ENCODE measurements at places on chromosomes 11 and 22. TPM values are rescaled to one million over a fixed set of nuclear protein-coding genes. Genes with fewer than 3 reads are reported as not detected.

GRCh38 chr11:3160252-3161031 is 4.7 kb downstream of the OSBPL5 start:
- peak; percentile 98 for DNase-seq
- peaks cover 43% of the 10 kb centered on the region for H3K4me1 ChIP-seq
- H3K27ac ChIP-seq = peak overlapping the region; percentile 58
- H3K36me3 ChIP-seq = no peaks in the 10 kb centered on the region

GRCh38 chr22:30575859-30576258 is 1.4 kb upstream of the GAL3ST1 start:
- peak overlapping the region; percentile 60 for H3K27ac ChIP-seq
- H3K4me3 ChIP-seq = no peak overlapping the region
- peak; percentile 89 for DNase-seq
- peaks cover 14% of the 10 kb centered on the region for H3K4me1 ChIP-seq
- H3K27me3 ChIP-seq = peaks cover 7% of the 10 kb centered on the region

DNA sequence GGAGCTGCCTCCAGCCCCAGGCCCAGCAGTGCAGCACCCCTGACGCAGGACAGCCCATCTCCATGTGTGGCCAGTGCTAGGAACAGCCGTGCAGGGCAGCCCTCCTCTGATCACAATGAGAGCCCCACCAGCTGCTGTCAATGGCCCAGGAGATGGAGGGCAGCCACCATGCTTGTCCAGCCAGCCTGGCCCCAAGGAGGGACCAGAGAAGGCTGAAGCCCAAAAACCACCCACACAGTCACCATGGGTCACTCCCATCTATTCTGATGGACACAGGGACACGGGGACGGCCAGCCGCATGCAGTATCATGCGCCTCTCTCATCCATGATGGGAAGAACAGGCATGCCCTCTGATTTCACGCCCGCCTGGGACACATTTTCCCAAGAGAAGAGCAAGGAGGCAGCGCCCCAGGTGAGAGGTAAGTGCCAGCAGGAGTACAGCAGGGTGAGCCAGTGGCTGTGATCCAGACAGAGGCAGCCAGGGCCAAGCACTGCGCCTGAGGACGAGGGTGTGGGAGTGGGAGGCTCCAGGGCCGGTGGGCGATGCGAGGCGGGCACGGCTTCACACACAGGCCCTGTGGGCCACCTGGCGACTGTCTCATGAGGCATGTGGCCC is 33.6 kb upstream of the GNB1L start:
- H3K4me3 ChIP-seq = no peak overlapping the region
- no peak overlapping the region for H3K27ac ChIP-seq
- DNase-seq = peak; percentile 45
- H3K4me1 ChIP-seq = peaks cover 30% of the 10 kb centered on the region
- no peaks in the 10 kb centered on the region for H3K36me3 ChIP-seq

DNA sequence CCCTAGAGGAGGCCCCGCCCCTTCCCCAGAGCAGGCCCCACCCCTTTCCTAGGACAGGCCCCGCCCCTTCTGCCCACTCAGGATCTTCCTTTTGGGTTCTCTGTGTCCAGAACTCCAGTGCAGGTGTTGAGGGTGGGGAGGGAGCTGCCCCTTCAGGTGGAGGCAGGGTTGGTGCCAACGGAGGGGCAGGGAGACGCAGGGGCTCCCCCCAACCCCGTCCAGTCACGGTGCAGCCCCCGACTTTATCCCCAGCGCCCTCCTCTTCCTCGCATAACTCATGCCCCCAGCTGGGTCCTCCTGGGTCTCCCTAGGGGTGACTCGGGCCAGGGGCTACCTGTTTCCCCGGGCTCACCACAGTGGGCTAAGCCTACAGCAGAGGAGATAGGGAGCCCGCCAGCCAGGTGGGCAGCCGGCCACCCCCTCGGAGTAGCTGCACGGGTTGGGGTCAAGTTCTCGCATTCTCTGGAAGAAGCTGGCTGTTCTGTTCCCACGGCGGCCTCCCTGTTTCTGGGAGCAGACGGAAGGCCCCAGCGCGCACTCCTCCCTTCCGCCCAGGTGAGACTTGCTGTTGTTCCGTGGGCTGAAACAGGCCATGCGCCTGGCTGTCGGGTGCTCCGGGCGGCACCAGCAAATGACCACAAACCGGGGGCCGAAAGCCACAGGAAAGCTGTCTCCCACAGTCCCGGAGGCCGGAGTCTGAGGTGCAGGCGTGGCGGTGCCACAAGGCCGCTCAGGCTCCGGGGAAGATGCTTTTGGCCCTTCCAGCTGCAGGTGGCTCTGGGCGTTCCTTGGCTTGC is 38.9 kb downstream of the MUC2 start:
- no peaks in the 10 kb centered on the region for H3K36me3 ChIP-seq
- no peak overlapping the region for H3K27ac ChIP-seq
- no peak overlapping the region for H3K4me3 ChIP-seq
- DNase-seq = peak; percentile 72
- no peaks in the 10 kb centered on the region for H3K4me1 ChIP-seq
- H3K27me3 ChIP-seq = peaks cover 3% of the 10 kb centered on the region

DNA sequence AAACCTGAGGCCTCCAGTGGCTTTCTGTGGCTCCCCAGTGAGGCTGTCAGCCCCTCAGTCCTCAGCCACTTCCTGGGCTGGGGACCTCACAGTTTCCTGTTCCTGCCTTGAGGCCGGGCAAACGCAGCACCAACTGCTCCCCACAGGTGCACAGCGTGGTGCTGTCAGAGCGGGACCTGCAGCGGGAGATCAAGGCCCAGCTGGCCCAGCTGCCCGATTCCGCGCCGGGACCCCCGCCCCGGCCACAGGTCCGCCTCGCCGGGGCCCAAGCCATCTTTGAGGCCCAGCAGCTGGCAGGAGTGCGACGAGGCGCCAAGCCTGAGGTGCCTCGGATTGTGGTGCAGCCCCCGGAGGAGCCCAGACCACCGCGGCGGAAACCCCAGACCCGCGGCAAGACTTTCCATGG is 5.4 kb downstream of the TBC1D10C start:
- no peak overlapping the region for H3K4me3 ChIP-seq
- H3K4me1 ChIP-seq = peaks cover 4% of the 10 kb centered on the region
- H3K36me3 ChIP-seq = no peaks in the 10 kb centered on the region
- H3K27ac ChIP-seq = no peak overlapping the region
- H3K27me3 ChIP-seq = peaks cover 57% of the 10 kb centered on the region

- H3K27ac ChIP-seq = no peak overlapping the region
- H3K27me3 ChIP-seq = no peaks in the 10 kb centered on the region
- no peak overlapping the region for H3K4me3 ChIP-seq
Observed at GRCh38 chr11:61140416-61140815, 20.8 kb downstream of the VPS37C start.

- no peaks in the 10 kb centered on the region for H3K36me3 ChIP-seq
- no peak for DNase-seq
- H3K4me3 ChIP-seq = no peak overlapping the region
- no peak overlapping the region for H3K27ac ChIP-seq
Observed at GRCh38 chr11:6237266-6237665, 1.6 kb upstream of the CNGA4 start.

DNA sequence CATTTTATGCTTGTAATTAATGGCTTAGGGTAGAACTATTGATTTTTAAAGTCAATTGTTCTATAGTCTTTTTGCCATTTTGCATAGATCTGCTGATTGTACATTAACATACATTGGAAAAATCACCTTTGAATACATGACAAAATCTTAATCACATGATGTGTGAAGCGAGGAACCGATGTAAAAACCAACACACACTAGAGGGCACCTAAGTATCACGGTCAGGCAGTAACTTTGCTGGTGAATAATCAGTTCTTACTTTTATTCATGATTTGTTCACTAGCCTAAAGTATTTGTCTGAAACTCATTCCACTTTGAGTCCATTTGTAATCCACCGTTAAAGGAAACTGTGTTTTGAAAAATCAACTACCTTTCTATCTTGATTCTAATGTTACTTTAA is 28.2 kb downstream of the JHY start:
- H3K4me3 ChIP-seq = no peak overlapping the region
- H3K27ac ChIP-seq = no peak overlapping the region
- H3K27me3 ChIP-seq = no peaks in the 10 kb centered on the region
- no peak for DNase-seq
- no peaks in the 10 kb centered on the region for H3K4me1 ChIP-seq
- no peaks in the 10 kb centered on the region for H3K36me3 ChIP-seq

DNA sequence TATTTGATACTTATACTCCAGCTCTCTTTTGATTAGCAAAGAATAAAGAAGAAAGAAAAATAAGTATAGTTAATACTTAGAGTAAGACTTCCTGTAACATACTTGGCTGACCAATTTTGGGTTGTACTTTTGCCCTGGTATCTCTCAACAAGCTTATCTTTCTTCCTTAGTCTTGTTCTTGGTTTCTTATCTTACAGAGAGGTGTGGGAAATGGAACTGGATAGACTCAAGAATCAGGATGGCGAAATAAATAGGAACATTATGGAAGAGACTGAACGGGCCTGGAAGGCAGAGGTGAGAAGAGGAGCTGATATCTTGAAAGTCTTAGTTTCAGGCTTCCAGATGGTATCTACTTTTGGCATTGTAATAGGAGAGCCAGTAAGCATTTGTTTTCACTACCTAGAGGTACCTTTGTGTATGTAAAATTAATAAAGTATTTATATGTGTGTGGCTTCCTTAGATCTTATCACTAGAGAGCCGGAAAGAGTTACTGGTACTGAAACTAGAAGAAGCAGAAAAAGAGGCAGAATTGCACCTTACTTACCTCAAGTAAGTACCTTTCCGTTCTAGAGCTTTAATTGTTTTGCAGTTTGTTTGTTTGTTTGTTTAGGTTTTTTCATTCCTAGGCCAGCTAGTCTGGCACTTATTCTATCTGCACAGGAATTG is 11.3 kb upstream of the BACE1-AS start:
- no peaks in the 10 kb centered on the region for H3K27me3 ChIP-seq
- DNase-seq = no peak
- peak overlapping the region; percentile 74 for H3K27ac ChIP-seq
- peaks cover 23% of the 10 kb centered on the region for H3K36me3 ChIP-seq

DNA sequence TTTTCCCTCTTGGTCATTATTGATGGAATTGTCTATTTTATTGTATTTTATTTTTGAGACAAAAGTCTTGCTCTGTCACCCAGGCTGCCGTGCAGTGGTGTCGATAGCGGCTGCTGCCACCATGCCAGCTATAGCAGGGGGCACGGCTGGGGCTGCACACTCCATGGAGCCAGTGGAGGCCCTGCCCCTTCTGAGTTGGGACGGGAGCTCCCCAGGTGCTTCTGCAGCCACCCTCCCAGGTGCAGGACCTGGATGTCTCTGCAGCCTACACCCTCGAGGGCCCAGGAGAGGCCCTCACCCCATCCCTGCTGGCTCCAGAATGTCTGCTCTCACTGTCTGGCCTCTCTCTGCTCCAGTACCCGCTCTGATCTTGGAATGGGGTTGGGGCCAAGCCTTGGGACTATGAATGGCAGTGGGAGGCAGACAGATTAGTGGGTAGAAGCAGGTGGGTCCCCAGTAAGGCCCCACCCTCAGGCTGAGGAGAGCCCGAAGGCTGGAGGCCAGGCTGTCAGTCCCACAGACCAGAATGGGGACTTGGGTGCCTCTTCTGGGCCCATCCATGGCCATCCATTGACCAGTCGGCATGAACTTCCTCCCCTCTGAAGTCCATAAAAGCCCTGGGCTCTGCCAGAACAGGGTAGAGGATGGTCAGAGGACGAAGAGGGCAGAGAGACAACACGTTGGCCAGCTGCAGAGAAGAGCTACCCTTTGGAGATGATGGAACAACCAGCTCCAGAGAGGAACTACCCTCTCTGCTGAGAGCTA is 49.6 kb upstream of the ATXN10 start:
- DNase-seq = no peak
- H3K36me3 ChIP-seq = no peaks in the 10 kb centered on the region

DNA sequence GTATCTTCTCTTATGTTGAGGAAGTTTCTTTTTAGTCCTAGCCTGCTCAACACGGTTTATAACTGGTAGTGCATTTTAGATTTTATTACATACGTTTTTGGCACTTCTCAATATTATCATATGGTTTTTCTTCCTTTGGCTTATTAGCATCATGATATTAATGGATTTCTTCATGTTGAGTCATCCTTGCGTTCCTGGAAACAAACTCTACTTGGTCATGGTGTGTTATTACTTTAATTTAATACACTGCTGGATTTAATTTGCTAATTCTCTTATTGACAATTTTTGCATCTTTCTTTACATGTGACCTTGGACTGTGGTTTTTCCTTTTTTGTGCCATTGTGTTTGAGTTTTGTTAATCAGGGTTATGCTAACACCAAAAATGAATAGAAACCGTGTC is 20.5 kb downstream of the IGF2 start:
- DNase-seq = no peak
- no peaks in the 10 kb centered on the region for H3K36me3 ChIP-seq
- H3K4me3 ChIP-seq = no peak overlapping the region
- peaks cover 17% of the 10 kb centered on the region for H3K27me3 ChIP-seq

GRCh38 chr11:24575392-24575791 is 78.5 kb downstream of the LUZP2 start:
- DNase-seq = no peak
- no peak overlapping the region for H3K4me3 ChIP-seq
- H3K27ac ChIP-seq = no peak overlapping the region
- no peaks in the 10 kb centered on the region for H3K4me1 ChIP-seq
- H3K36me3 ChIP-seq = no peaks in the 10 kb centered on the region

- DNase-seq = peak; percentile 83
- H3K27me3 ChIP-seq = peaks cover 38% of the 10 kb centered on the region
- no peaks in the 10 kb centered on the region for H3K4me1 ChIP-seq
Observed at GRCh38 chr11:17529844-17530185, 14.4 kb downstream of the USH1C start.

GRCh38 chr11:85955531-85955930 is 100.3 kb downstream of the CCDC83 start:
- H3K27me3 ChIP-seq = no peaks in the 10 kb centered on the region
- no peak overlapping the region for H3K4me3 ChIP-seq
- H3K27ac ChIP-seq = peak overlapping the region; percentile 6

DNA sequence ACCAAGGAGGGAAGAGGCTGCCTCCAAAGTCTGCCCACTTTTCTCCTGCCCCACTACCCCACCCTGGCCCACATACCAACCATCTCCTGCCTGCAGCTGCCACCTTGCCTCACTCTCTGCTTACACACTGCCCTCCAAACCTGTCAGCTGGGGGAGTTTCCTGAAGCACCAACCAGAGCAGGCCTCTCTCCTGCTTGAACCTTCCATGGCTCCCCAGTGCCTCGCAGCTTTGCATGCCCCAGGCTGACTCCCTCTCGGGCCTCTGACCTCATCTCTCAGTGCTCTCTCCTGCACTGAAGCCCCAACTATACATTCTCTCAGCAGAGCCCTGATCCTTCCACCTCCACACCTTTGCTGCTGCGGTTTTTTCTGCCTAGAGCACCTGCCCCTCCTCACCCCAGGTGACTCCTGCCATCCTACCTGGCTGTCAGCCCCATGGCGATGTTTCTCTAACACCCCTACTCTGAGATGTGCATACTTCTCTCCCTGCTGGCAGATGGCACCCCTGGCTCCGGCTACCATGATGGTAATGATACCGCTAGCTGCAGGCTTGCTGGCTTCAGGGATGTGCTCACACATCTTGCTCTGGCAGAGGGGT is 43.5 kb downstream of the MN1 start:
- H3K27ac ChIP-seq = no peak overlapping the region
- H3K27me3 ChIP-seq = no peaks in the 10 kb centered on the region

The TNRC6B gene
- total RNA-seq = 33.9 TPM

The PKDREJ gene
- total RNA-seq = not detected

The OR8H1 gene
- total RNA-seq = not detected
